ENCODE measurements at places on chromosomes 12 and 14. TPM values are rescaled to one million over a fixed set of nuclear protein-coding genes. Genes with fewer than 3 reads are reported as not detected.

The FOXA1 gene
- total RNA-seq = under 0.01 TPM

The GARIN6 gene
- not detected for total RNA-seq

The CISTR gene
- total RNA-seq = not detected

The RBP5 gene
- total RNA-seq = not detected

The RNASE9 gene
- not detected for total RNA-seq

The KLRB1 gene
- total RNA-seq = not detected

The IFNG-AS1 gene
- total RNA-seq = not detected
